Brain microvascular endothelial cell (primary cell): ENCODE measurements at places on chromosomes 3 and 15.

DNA sequence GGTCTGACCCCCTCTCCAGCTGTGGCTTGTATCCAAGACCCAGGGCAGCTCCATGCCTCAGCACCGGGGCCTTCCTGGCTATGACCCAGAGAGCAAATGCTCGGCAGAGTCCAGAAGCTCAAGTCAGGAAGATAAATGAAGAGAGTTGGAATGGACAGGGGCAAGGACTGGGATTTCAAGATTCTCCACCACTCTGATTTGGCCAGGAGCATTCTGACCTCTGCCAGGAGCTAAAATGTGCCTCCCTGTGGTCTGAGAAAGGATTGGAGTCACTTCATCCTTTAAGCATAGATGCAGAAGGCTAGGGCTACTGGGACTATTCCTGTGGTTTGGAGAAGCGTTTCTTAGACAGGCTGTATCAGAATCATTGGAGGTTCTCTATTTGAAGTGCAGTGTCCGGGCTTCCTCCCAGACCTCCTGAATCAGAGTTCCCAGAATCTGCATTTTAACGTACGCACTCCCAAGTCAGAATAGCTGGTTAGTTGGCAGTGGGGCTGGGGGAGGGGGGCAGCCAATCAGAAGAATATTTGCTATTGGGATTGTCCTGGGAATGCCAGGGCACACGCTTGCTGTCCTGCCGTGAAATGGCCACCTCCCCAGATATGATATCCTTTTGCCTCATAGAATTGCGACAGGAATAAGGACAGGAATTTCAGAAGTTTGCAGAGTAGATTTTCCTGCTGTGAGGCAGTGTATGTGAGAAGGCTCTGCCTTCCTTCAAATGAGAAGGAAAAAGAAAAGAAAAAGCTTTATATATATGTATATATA is 57.4 kb downstream of the HRH1 start:
- DNase-seq: no peak

DNA sequence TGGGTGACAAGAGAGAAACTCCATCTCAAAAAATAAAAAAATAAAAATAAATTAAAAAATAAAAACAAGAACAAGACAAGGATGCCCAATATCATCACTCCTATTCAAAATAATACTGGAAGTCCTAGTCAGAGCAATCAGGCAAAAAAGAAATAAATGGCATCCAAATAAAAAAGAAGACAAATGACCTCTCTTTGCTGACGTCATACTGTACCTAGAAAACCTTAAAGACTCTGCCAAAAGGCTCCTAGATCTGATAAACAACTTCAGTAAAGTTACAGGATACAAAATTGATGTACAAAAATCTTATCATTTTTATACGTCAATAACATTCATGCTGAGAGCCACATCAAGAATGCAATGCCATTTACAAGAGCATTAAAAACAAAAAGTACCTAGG is 18.7 kb upstream of the HERC1 start:
- no peak for DNase-seq

DNA sequence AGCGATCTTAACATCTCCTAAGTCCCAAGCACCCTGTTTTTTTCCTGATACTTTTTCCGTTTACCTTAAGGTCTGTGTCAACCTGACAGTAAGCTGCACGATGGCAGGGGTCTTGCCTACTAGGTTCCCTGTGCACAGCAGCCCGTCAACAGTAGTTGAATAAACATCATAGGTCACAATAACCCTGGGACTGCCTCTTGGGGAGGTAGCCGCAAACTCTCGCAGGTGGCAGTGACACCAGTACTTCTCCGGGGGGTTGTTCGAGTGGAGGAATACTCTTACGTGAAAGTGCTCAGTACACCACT is 365 bp upstream of the PDCD6IP start:
- DNase-seq: no peak

DNA sequence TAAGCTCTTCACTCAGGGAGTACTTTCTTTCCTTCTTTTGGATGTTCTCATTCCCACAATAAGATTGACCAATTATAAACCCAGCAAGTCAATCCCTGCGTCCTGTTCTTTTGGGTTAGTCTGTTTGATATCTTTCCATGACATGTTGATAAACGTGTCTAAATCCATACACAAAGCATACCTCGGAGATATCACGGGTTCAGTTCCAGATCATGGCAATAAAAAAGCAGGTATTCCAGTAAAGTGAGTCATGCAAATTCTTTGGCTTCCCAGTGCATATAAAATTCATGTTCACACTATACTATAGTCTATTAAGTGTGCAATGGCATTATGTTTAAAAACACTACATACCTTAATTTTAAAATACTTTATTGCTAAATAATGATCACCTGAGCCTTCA is 667.7 kb downstream of the MAGI1 start:
- no peak for DNase-seq

- no peak for DNase-seq
Observed at GRCh38 chr15:88125576-88125975, 131.0 kb downstream of the NTRK3 start.

DNA sequence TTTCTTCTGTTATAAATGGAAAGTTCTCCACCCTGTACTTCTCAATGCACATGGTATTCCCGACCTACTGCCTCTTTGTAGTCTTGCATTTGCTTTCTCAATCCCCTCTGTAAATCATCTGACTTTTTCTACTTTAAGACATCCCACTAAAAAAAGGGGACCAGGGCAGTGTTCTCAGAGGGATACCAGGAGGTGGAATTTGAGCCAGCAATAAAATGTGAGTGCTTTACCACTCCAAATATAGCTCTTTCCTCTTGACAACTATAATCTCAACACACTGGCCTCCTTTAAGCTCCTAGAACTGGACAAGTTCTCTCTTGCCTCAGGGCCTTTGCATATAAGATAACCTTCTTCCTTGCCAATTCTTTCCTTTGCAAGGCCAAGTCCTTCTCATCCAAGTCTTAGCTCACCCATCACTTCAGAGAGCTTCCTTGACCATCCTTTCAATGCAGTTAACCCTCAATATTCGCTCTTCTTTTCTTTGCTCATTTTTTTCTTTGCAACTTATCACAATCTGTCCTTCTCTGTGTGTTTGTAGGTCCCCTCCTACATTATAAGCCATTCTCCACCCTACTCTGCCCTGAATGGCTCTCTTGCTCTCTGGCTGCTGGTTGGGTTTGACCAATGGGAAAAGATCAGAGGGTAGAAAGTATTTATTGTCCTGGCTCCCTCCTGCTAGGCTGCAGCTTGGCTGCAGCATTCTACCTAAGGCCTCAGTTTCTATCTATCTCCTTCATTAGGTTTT is 93.4 kb downstream of the PRICKLE2 start:
- DNase-seq: no peak

- DNase-seq: no peak
Observed at GRCh38 chr3:136958939-136959338, 1.2 kb downstream of the IL20RB start.

- peak; percentile 79 for DNase-seq
Observed at GRCh38 chr3:72487078-72487765, 361.0 kb downstream of the SHQ1 start.

GRCh38 chr15:64279131-64279530 is 76.8 kb downstream of the CSNK1G1 start:
- no peak for DNase-seq

DNA sequence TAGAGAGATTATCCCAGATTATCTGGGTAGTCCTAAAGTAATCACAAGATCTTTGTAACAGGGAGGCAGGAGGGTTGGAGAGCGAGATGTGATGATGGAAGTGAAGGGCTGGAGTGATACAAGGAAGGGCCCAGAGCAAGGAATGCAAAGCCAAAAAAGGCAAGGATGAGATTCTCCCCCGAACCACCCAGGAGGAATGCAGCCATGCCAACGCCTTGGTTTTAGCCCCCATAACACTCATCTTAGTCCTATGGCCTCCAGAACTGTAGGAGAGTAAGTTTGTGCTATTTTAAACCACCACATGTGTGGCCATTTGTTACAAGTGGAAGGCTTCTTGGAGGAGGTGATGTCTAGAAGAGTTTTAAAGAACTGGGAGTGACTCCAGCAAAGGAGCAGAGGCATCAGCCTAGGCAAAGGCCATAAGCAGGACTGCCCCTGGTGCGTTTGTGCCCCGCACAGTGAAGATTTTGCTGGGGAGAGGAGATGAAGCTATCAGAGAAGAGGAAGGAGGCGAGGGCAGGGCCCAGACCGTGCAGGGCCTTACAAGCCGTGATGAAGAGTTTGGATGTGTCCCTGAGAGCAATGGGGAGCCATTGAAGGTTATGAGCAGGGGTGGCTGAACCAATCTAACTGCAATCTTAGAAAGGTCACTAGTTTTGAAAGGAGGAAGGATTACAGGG is 25.3 kb upstream of the CORO2B start:
- no peak for DNase-seq

DNA sequence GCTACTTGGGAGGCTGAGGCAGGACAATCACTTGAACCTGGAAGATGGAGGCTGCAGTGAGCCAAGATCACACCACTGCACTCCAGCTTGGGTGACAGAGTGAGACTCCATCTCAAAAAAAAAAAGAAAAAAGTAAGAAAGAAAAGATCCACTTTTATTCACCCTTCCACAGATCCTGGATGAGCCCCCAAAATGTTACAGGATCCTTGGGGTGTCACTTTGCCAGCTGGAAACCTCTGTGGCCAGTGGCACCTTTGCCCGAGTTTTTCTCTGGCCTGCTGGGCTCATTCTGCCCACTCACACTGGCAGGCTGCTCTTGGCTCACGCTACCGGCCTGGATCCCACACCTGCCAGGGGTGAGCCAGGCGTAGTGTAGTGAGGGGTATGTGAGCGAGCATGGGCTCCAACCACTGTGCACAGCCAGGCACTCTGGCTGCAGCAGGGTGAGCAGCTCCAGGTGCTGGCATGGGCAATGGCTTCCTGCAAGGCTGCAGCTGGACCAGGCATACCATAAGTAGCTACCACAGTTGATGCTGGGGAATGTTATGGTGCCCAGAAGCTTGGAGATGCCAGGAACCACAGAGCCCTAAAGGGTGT is 57.8 kb upstream of the C15orf39 start:
- no peak for DNase-seq

DNA sequence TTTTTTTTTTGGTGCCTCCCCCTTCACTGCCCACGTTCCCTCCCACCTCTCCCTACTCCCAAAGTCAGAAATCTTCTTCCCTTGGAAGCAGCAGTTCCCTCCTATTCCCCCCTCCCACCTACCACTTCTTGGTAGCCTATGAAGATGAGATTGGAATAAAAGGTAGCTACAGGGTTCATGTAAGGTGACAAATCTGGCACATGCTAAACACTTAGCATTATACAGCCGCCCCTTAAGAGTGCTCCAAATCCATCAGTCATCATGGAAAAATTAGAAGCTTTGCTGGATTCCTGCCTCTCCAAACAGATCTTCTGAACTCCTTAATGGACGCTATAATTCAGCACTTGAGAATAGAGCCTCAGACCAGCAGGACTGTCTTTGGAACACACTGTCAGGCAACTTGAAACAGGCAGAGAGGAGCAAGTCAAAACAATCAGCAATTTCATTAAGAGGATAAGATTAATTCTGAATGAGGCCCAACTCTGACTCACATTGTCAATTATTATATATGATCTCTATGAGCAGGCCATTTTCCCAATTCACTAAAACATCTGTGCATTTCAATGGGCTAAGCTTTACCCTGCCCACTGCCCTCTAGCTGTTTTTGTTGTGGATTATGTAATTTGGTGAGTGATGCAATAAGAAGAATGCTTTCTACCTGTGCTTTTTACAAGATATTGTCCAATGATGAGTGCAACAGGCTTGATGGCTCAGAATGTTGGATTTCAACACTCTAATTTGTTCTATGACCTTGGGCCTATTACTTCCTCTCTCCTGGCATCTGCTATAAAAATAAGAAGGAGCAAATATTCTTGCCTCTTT is 34.6 kb upstream of the SPRED1 start:
- DNase-seq: no peak

- no peak for DNase-seq
Observed at GRCh38 chr3:3503411-3503810, 295.8 kb upstream of the LRRN1 start.

- no peak for DNase-seq
Observed at GRCh38 chr3:39222462-39222861, 30.1 kb upstream of the XIRP1 start.

DNA sequence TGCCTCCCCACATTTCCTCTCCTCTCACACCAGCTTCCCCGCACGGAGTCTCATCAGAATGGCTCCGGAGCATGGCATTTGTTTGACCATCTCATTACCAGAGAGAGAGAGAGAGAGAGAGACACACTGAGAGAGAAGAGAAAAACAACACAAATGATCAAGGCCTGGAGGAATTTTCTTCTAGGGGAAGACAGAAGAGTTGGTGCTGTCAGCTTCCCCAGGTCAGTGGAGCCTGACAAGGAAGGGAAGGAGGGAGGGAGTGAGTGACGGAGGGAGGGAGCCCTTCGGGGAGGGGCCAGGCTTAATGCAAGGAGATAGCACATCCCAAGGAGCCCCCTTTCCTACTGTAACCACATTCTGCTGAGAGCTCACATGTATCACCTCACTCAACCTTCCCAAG is 9.1 kb downstream of the ST8SIA2 start:
- DNase-seq: no peak

DNA sequence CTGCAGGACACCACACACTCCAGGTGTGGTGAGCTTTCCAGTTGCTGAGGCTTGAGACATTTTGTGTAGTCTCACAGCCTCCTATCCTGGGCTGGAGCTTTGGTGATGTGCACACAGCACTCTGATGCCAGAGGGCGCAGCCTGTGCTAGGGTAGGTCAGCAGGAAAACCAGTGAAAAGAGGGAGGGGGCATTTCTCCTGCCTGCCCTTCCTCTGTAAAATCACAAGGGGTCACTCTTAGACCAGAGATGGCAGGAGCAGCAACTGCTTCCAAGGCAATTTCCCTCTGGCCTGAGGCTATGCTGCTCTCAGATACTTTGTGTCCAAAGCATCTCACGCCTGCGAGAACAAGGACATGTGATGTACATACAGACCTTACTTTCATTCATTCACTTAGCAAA is 16.5 kb upstream of the MUSTN1 start:
- no peak for DNase-seq

- no peak for DNase-seq
Observed at GRCh38 chr3:182585532-182586150, 207.7 kb upstream of the ATP11B start.

- no peak for DNase-seq
Observed at GRCh38 chr3:187107989-187108388, 31.3 kb downstream of the RPL39L start.

GRCh38 chr3:195763076-195763830 is 42.5 kb downstream of the MUC20 start:
- DNase-seq: no peak

DNA sequence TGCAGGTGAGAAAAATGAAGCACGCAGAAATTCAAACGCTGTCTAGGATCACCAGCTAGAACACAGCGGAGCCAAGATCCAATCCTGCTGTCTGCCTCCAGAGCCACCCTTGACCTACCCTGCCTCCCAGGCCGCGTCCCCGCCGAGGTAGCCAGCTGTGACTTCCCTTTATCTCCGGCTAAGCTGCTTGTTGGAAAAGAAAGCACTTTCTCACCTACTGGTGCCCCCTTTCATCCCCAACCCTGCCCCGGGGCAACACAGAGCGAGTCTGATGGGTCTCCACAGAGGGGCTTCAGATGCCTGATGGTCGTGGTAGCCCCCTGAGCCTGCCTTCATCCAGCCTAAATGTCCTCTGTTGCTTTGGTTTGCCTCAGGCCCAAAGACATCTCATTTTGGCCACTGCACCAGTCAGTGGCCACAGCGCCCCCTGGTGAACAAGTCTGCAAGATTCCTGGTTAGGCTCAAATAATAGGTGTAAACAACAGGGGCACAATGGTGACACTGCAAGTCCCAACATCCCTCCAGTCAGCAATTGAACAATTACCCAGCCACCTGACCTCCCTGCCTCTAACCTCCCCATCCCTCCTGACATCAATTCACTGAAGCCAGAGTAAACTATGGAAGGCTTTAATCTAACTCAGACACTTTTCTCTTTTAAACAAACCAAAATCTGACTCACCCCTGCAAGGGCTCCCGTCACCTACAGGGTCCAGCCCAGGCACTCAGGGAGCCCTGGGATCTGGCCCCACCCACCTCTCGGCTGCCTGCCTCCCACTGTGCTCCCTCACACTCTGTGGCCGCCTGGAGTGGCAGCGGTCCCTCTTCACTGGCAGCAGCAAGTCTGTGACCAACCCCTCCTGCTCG is 27.3 kb upstream of the BCL2L10 start:
- peak; percentile 70 for DNase-seq
